Activated CD4-positive, alpha-beta T cell treated with anti-CD3 and anti-CD28 coated beads for 36 hours (primary cell): ENCODE measurements at places on chromosomes 6 and 20. TPM values are rescaled to one million over a fixed set of nuclear protein-coding genes. Genes with fewer than 3 reads are reported as not detected.

The WFDC9 gene
- total RNA-seq = not detected

The PSORS1C1 gene
- 0.18 TPM for total RNA-seq

The PM20D2 gene
- total RNA-seq = 14.1 TPM

The CCDC167 gene
- total RNA-seq = 60.3 TPM

The SGK2 gene
- 0.27 TPM for total RNA-seq

The ROMO1 gene
- 50.4 TPM for total RNA-seq

The PERP gene
- 3.7 TPM for total RNA-seq

The GSTA2 gene
- total RNA-seq = not detected

The PROCR gene
- total RNA-seq = 1.2 TPM

The ZBTB46 gene
- total RNA-seq = 1.3 TPM

The KCNK16 gene
- not detected for total RNA-seq

The CLVS2 gene
- not detected for total RNA-seq

The RUNX2 gene
- total RNA-seq = 14.6 TPM

The GPANK1 gene
- 42.8 TPM for total RNA-seq

The GSTA1 gene
- total RNA-seq = not detected

The MCCD1 gene
- not detected for total RNA-seq

DNA sequence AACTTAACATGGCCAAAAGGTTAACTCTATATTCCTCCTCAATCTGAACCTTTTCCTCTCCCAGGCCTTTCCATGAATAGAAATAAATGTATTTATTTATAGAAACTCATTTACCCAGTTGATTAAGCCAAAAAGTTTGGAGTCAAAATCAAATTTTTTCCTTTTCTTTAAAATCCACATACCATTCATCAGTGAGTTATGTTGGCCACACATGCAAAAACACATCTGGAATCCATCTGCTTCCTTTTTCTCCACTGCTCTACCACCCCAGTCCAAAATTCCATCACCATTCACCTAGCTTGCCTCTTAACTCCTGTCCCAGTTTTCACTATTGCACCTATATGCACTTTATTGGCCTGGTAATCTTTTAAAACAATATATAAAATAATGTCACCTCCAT lies 62.4 kb upstream of the TMEM200A start:
- H3K36me3 ChIP-seq = no peaks in the 10 kb centered on the region
- no peak for DNase-seq
- no peaks in the 10 kb centered on the region for H3K4me1 ChIP-seq
- H3K27ac ChIP-seq = no peak overlapping the region
- H3K27me3 ChIP-seq = no peaks in the 10 kb centered on the region

- H3K4me3 ChIP-seq = no peak overlapping the region
- H3K36me3 ChIP-seq = no peaks in the 10 kb centered on the region
- DNase-seq = peak; percentile 29
- no peak overlapping the region for H3K27ac ChIP-seq
Measured at GRCh38 chr6:170152124-170152926, 138.6 kb downstream of the DLL1 start.

- H3K36me3 ChIP-seq = peaks cover 18% of the 10 kb centered on the region
- DNase-seq = peak; percentile 65
- peak overlapping the region; percentile 18 for H3K4me3 ChIP-seq
- H3K27ac ChIP-seq = peak overlapping the region; percentile 89
- no peaks in the 10 kb centered on the region for H3K27me3 ChIP-seq
- peaks cover 88% of the 10 kb centered on the region for H3K4me1 ChIP-seq
Measured at GRCh38 chr6:37495244-37495934, 4.3 kb downstream of the CCDC167 start.

DNA sequence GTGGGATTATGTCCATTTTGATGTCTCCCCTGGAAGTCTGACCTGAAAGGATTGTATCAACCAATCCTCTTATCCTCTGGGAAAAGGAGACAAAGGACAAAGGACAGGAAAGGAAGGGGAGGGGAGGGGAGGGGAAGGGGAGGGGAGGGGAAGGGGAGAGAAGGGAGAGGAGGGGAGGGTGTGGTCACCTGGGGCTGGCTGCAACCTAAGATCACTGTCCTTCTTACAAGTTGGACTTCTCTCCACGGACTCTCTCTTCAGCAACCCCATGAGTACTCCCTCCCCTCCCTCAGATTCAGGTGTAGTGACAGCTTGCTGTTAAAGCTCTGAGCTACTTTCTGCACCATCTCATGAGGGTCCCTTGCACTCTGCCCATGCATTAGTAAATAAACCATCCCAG lies 58.9 kb upstream of the KLHL31 start:
- H3K4me3 ChIP-seq = no peak overlapping the region
- no peaks in the 10 kb centered on the region for H3K36me3 ChIP-seq
- no peak for DNase-seq
- H3K27ac ChIP-seq = no peak overlapping the region

- no peak overlapping the region for H3K27ac ChIP-seq
- H3K27me3 ChIP-seq = no peaks in the 10 kb centered on the region
- no peak for DNase-seq
- no peak overlapping the region for H3K4me3 ChIP-seq
- H3K36me3 ChIP-seq = peaks cover 2% of the 10 kb centered on the region
- H3K4me1 ChIP-seq = peaks cover 3% of the 10 kb centered on the region
Measured at GRCh38 chr6:142482249-142482648, 180.4 kb downstream of the ADGRG6 start.

- DNase-seq = no peak
- H3K36me3 ChIP-seq = no peaks in the 10 kb centered on the region
- no peak overlapping the region for H3K27ac ChIP-seq
- no peaks in the 10 kb centered on the region for H3K4me1 ChIP-seq
- no peak overlapping the region for H3K4me3 ChIP-seq
- H3K27me3 ChIP-seq = no peaks in the 10 kb centered on the region
Measured at GRCh38 chr20:6480328-6481200, 286.9 kb upstream of the BMP2 start.

GRCh38 chr6:147973806-147974205 lies 368.8 kb upstream of the SASH1 start:
- H3K4me1 ChIP-seq = no peaks in the 10 kb centered on the region
- no peak overlapping the region for H3K4me3 ChIP-seq
- H3K36me3 ChIP-seq = no peaks in the 10 kb centered on the region
- DNase-seq = no peak
- no peaks in the 10 kb centered on the region for H3K27me3 ChIP-seq

DNA sequence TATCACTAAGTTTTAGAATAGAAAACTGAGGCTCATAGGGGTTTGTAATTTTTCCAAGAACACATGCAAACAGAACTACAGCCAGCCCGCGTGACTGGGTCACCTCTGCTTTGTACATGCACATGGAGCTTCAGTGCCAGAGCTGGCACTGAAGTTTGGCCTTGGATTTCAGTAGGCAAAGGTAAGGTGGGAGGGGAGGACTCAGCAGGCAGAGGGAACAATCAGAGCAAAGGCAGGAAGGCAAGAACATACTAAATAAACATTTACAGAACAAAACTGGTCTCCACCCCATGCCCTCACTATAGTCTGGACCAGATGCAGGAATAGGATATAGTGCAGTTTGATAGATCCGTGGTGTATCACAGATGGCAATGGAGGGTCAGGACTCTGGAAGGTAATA lies 13.6 kb upstream of the ABRACL start:
- no peak overlapping the region for H3K4me3 ChIP-seq
- DNase-seq = no peak
- H3K27ac ChIP-seq = no peak overlapping the region
- H3K4me1 ChIP-seq = no peaks in the 10 kb centered on the region
- H3K36me3 ChIP-seq = no peaks in the 10 kb centered on the region

DNA sequence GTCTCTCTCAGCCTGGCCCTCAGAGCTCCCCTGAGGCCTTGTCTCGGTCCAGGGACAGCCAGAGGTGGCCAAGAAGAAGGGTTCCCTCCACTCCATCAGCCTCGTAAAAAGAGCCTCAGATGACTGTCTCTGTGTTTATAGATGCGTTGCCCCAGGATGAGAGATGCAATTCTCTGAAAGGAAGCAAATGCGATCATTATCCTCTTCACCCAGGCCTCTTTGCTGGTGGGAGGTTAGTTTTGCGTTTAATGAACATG lies 90.4 kb downstream of the YTHDF1 start:
- no peak for DNase-seq
- H3K36me3 ChIP-seq = no peaks in the 10 kb centered on the region
- peaks cover 15% of the 10 kb centered on the region for H3K27me3 ChIP-seq
- H3K4me1 ChIP-seq = no peaks in the 10 kb centered on the region
- H3K4me3 ChIP-seq = no peak overlapping the region

- peaks cover 13% of the 10 kb centered on the region for H3K27me3 ChIP-seq
- no peak for DNase-seq
- no peak overlapping the region for H3K4me3 ChIP-seq
Measured at GRCh38 chr6:99712519-99712918, 105.9 kb downstream of the PRDM13 start.

DNA sequence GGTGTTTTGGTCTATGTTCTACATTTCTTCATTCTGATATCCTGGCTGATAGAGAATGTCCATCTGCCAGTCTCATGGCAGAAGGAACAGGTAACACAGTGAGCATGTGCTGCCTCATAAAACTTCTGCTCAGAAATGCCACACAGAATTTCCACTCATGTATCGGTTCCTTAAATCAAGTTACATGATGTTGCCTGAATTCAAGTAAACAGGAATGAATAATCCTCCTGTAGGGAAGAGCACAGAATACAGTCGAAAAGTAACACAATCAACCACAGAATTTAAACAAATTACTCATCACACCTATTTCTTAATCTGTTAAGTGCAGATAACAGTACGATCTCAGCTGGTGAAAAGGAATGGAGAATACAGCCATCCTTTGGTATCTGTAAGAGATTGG lies 74.7 kb downstream of the FAM217A start:
- no peak overlapping the region for H3K4me3 ChIP-seq
- H3K27ac ChIP-seq = no peak overlapping the region
- H3K27me3 ChIP-seq = no peaks in the 10 kb centered on the region

DNA sequence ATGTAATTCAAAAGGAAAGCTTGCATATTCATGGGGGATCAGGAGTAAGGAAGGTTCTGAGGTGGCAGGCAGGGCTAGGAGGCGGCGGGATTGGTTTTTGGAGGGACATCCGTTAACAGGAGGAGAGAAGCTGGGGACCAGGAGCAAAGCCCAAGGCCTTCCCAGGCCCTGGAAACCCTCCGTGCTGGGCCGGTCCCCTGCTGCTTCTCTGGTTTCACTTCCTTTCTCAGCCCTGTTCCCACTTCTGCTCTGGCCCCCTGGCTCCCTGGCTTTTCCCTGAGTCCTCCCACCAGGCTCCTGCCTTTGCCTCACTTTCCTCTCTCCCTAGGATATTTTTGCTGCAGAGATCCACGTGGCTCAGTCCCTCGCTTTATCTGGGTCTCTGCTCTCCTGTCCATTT lies 26.4 kb upstream of the SALL4 start:
- DNase-seq = no peak
- no peaks in the 10 kb centered on the region for H3K36me3 ChIP-seq
- H3K27me3 ChIP-seq = peaks cover 2% of the 10 kb centered on the region
- H3K4me1 ChIP-seq = no peaks in the 10 kb centered on the region

DNA sequence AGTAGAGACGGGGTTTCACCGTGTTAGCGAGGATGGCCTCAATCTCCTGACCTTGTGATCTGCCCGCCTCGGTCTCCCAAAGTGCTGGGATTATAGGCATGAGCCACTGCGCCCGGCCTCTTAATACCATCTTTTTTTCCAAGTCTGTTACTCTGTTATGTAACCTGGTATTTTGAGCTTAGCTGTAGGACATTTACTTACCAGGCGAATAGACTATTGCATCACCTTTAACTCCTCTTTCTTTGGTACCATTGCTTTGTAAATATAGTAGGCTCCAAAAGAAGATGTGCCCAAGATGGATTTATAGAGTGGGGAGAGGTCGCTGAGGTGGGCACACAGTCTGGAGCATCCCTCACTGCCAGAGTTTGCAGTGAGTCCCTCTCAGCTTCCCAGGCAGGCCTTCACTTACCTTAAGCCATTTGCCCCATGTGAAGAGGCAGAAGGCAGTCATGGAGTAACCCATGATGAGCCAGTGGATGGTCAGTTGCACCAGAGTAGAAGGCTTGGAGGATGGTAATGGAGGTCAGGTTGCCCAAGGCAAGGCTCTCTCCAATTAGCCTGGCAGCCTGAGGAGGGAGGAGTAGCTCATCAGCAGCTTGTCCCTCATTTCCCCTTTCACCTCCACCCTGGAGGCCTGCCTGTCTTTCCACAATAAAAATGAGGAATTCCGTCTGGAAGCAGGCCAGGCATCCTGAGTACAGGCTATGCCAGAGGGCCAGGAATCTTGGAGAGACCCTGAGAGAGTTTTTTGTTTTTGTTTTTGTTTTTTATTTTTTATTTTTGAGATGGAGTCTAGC lies 9.7 kb downstream of the TIAM2 start:
- H3K36me3 ChIP-seq = no peaks in the 10 kb centered on the region
- no peak overlapping the region for H3K27ac ChIP-seq
- peaks cover 2% of the 10 kb centered on the region for H3K27me3 ChIP-seq

DNA sequence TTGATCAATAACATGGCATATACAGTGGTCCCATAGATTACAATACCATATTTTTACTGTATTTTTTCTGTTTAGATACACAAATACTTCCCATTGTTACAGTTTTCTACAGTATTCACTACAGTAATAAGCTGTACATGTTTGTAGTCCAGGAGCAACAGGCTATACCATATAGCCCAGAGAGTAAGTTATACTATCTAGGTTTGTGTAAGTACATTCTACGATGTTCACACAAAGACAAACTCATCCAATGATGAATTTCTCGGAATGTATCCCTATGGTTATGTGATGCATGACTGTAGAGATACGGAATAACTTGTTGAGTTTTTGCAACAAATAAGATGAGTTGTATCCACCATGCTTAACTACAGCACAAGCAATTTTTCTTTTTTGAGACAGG lies 3.6 kb upstream of the MYO6 start:
- no peak overlapping the region for H3K27ac ChIP-seq
- no peaks in the 10 kb centered on the region for H3K36me3 ChIP-seq
- peaks cover 6% of the 10 kb centered on the region for H3K4me1 ChIP-seq
- H3K4me3 ChIP-seq = no peak overlapping the region
- no peak for DNase-seq
- H3K27me3 ChIP-seq = peaks cover 39% of the 10 kb centered on the region

GRCh38 chr6:26502626-26503025 lies 2.5 kb downstream of the BTN1A1 start:
- peaks cover 20% of the 10 kb centered on the region for H3K27me3 ChIP-seq
- DNase-seq = no peak
- H3K27ac ChIP-seq = no peak overlapping the region

DNA sequence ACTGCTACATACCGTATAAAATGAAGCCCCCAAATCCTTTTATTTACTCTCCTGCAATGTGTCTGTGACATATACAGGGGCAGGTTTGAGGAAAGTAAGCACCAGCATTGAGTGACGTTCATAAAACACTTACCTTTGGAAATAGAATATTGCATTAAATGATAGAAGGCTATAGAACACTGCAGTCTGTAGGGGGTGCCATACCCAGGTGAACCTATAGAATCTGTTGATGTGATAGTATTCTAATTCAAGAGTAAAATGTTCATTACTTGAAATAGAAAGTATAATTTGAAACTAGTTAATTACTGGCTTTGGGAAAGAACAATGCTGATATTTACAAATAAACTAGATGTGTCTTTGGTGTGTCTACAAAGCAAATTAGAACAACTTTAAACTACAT lies 47.0 kb upstream of the PRL start:
- H3K36me3 ChIP-seq = no peaks in the 10 kb centered on the region
- H3K27ac ChIP-seq = no peak overlapping the region
- H3K4me3 ChIP-seq = no peak overlapping the region
- no peaks in the 10 kb centered on the region for H3K27me3 ChIP-seq
- no peaks in the 10 kb centered on the region for H3K4me1 ChIP-seq
- DNase-seq = no peak
